ENCODE measurements at places on chromosomes 12 and 14.
A peak's percentile ranks its signal among the peaks of the same experiment; 100 is the strongest.

- DNase-seq = peak; percentile 60
Observed at GRCh38 chr14:94337274-94337673, 14.1 kb upstream of the SERPINA6 start.

DNA sequence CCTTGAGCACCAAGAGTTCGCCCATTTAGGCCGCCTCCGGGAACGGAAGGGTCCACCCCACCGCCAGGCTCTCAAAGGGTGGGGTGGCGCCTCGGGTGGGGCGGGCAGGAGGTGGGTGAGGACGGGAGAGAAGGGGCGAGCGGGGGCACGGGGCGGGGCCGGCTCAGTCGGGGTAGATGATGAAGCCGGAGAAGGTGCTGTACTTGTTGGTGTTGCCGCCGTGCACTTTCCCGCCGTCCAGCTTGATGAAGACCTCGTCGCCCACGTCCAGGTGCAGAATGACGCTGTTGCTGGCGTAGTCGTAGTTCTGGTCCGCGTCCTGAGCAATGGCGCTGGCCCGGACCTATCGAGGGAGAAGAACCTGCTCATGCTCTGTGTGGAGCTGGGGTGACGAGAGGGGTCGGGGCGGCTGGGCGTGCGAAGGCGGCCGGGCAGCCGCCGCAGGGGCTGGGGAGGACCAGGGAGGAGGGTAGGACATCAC is 4.1 kb downstream of the C1QL4 start:
- no peak for DNase-seq

DNA sequence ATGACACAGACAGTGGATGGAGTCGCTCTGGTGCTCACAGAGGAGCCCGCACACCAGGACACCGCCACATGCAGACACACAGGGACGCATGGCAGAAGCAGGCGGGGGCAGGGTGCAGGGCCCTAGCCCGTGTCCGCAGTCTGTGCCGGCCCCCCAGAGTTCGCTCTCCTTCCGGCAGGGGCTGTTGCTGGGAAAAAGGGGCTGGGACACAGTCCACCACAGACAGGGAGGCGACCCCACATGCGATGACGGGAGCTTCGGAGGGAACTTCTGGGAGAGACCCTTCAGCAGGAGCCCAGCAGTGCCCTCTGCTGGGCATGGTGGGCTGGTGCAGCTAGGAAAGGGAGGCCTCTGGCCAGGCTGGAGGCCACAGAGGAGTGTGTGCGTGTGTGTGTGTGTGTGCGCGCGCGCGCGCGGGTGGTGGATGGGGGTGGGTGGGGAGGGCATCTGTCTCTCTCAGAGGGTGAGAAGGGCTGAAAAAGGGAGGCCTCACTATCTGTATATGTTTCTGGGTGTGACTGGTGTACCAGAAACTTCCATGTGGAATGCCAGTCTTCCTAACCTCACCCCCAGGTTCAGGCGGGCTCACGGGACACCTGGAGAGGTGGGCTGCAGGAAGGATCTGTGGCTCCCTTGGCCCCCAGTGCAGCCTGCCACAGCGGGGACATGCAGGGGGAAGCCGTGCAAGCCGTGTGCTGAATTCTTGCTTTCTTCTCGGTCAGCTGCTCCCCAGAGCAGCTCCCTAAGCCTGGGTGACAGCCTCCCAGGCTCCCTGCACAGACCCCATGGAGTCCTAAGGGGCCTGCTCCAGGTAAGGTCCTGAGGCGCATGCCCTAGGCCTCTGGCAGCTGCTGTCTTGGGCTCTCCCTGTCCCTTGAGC is 60.7 kb downstream of the PLEKHG3 start:
- DNase-seq = no peak

GRCh38 chr12:116508145-116509121 is 50.7 kb upstream of the MAP1LC3B2 start:
- DNase-seq = no peak

- DNase-seq = no peak
Observed at GRCh38 chr14:95922080-95922479, 45.4 kb downstream of the TUNAR start.

- no peak for DNase-seq
Observed at GRCh38 chr14:65098586-65098985, 3.7 kb downstream of the MAX start.

DNA sequence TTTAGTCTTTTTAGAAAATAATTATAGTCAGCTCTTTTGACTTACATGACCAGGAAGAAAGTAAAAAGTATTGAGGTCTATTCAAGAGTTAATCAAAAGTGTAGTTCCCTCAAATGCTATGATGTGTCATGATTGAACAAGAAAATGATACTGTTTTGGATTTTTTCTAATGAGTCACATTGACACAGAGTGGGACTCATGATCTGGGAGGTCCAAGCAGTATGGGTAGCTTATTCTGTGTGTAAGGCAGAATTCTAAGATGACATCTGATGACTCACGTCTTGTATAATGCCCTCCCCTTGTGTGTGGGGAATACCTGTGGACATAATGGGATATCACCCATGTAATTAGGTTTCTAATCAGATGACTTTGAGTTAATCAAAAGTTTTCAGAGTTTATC is 178.1 kb upstream of the DDHD1 start:
- peak; percentile 95 for DNase-seq

DNA sequence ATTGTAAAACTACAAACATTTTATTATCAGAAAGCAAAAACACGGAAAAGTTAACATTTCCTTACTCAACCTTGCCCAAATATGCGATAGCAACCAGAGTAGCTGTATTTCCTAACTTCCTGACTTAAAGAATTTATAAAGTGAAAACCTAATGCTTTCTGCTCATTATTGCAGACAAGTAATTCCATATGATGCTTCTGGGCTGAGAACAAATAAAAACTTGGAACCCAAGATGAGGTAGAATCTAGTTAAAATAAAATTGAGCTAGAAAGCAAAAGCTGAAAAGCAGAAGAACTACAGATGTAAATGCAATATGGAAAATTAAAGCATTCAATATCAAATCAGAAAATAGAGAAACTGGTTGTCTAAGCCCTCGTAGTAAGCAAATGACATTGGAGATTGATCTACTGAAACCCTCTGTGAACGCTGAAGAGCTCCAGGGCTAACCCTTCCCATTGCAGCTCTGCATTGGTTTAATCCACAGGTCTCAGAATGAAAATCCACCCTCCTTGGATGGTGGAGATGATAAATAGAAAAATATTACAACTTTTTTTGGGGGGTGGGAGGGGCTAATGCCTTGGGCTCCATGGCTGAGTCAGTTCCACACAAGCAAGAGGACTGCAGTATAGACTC is 40.7 kb downstream of the CORO1C start:
- no peak for DNase-seq
